GM10248 (cell line): ENCODE measurements at places on chromosomes 6 and 20.

DNA sequence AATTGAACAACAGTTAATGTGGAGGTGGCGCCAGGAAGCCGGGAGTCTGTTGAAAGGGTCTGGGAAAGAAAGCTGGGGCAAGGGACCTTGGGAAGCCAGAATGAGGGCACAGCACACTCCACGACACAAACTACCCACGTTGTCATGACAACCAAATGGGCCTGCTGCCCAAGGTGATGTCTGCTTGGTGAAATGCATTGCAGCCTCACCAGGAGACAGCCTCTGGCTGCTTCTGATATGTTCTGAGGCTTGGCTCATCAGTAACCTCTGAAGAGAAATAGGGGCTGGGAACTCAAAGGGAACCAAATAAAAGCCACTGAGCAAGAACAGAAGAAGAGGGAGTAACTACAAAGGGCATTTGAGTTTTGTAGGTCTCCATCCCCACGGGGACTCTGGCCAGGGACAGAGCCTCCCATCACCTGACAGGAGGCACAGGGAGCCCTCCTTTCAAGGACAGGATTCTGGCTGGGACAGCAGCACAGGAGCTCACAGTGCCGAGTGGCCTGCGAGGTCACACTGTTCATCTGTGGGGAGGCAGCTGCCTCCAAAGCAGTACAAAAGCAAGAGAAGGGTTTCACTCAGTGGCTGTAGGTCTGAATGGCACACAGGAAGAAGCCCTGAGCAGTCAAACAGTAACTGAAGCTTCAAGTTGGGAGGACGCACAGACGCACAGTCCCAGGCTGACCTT, 44.6 kb upstream of the KCNK16 start:
- DNase-seq: no peak

DNA sequence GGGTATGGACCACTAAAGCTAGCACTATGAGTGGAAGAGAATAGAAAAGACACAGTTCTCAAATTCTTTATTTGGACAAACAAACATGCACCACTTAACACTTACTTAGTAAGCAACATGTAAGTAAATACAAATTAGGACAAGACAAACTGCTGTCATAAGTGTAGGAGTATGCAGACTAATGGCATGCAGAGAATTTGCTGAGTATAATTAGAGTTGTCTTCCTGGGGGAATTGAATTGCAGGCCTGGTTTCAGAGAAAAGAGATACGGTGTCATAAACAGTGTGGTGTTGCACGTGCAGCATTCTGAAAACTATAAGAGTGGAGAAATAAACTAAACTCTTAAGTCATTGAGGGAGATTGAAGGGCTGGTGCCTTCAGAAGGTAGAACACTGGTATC, 125.2 kb upstream of the EYA4 start:
- DNase-seq: no peak

- no peak for DNase-seq
Measured at GRCh38 chr6:95094751-95095663, 482.3 kb upstream of the MANEA start.

GRCh38 chr20:54026295-54027064, 43.9 kb downstream of the BCAS1 start:
- DNase-seq: no peak

- DNase-seq: no peak
Measured at GRCh38 chr6:155340464-155341129, 26.3 kb upstream of the TFB1M start.

DNA sequence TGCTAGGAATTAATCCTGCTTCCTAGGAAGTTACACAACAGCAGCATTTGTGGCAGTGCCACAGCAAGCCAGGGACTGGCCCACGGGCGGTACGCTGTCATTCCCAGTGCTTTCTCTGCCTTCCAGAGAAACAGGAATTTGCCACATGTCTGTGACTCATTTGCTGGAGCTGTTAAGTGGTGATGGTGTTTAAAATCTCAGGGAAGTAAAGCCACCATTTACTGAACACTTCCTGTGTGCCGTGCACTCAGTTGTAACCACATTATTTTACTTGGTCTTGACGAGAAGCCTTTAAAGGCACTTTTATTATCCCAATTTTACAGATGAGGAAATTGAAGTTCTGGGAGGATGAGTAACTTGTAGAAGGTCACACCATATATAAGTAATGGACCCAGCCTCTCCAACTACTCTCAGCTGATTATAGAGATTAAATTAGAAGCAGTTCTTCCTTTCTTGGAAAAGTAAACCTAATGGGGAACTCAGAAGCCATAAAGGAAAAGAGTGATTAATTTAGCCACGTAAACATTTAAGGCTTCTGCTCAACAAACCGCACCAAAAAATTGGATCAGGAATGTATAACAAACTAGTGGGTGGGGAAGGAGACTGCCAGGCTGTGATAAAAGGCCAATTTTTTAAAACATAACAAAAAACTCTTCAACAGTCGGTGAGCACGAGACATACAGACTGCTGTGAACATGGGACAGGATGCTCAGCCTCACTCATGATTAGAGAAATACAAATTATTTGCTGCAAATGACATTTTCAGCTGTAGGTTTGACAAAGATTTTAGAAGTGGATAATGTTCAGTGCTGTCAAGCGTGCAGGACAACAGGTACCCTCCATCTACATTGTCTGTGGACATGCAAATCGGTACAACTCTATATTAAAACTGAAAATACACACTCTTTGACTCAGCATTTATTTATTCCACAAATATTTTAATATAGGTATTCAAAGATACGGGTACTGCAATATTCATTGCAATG, 311.2 kb downstream of the NRN1 start:
- no peak for DNase-seq

GRCh38 chr6:13398421-13398994, 70.2 kb upstream of the TBC1D7 start:
- DNase-seq: no peak

DNA sequence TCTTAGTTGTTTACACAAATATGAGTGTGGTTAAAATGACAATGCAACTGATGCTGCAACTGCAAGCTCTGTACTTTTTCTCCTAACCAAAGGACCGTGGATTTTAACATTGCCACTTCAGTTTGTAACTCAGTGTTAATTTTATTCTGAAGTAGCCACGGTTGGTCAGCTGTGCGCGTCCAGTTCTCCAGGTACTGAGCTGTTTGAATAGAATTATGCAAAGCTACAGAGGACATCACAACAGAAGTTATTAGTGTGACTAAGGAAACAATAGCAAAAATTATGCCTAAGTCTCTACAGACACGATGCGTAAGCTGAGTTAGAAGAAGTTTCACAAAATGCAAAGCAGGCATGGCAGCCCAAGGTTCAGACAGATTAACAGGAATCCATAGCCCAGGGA, 4.4 kb upstream of the ABHD12 start:
- DNase-seq: no peak

DNA sequence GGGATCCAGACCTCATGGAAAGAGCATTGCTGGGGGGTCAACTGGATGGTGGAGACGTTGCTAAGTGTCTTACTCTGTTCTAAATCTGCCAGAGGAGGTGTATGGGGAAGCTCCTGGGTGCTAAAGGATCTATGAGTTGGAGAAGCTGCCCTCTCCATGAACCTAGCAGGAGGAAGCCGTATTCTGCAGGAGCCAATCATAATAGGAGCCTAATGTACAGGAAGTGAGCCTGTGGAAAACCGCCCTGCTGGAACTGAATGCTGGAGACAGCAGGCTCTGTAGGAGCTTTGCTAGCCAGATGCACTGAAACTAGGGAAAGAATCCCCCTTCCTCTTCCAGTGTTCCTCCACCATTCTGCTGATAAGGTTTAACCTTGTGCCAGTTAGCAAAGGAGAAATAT, 10.9 kb downstream of the CASP8AP2 start:
- DNase-seq: no peak

- no peak for DNase-seq
Measured at GRCh38 chr6:76000629-76001028, 71.8 kb downstream of the IMPG1 start.

DNA sequence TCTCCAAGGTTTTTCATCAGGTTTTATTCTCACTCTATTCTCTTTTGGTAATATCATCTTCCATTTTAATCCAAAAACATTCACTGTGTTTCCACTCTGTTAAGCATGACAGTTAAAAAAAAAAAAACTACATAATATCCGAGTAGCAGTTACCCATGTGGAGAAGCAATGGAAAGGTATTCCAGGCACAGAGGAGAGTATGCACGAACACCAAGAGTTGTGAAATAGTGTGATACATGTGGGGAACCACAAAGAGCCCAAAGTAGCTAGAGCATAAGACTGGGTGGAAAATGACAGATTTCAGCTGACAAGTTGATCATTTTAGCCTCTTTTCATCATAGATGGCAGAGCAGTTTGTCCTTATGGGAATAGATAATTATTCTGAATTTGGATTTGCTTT, 19.9 kb upstream of the FBXL4 start:
- DNase-seq: no peak

- no peak for DNase-seq
Measured at GRCh38 chr20:36717657-36718056, 28.2 kb downstream of the NDRG3 start.

DNA sequence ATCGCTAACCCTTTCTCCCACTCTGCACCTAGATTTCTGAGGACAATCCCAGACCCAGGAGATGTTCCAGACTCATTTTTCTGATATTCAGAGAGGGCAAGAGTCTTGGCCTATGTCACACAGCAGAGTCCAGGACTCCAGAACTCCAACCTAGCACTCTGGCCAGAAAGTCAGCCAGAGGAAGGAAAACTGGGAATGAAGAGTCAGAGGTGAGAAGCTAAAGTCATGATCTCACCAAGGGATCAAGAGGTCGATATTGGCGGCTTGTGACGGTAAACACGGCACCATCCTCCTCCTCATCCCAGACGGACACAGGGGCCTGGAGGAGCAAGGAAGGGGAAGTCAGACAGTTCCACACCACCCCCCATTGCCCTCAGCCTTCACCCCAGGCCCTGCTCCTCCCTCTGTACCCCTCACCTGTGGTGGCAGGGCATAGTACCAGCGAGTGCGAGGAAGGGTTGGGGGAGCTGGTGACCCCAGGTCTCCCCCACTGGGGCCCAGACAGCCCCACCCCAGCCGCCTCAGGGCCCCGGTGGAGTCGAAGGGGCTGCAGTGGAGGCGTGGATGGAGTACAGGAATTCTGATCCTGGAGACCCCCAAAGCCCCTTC, 1.8 kb downstream of the RGL2 start:
- DNase-seq: no peak

GRCh38 chr6:2625581-2625980, 125.1 kb downstream of the MYLK4 start:
- no peak for DNase-seq
